SHP77 (cell line): ENCODE measurements at places on chromosomes 2 and 18.

GRCh38 chr2:240130393-240131195 is 5.5 kb downstream of the COPS9 start:
- DNase-seq: no peak

GRCh38 chr2:43389581-43390466 is 163.4 kb upstream of the ZFP36L2 start:
- no peak for DNase-seq

DNA sequence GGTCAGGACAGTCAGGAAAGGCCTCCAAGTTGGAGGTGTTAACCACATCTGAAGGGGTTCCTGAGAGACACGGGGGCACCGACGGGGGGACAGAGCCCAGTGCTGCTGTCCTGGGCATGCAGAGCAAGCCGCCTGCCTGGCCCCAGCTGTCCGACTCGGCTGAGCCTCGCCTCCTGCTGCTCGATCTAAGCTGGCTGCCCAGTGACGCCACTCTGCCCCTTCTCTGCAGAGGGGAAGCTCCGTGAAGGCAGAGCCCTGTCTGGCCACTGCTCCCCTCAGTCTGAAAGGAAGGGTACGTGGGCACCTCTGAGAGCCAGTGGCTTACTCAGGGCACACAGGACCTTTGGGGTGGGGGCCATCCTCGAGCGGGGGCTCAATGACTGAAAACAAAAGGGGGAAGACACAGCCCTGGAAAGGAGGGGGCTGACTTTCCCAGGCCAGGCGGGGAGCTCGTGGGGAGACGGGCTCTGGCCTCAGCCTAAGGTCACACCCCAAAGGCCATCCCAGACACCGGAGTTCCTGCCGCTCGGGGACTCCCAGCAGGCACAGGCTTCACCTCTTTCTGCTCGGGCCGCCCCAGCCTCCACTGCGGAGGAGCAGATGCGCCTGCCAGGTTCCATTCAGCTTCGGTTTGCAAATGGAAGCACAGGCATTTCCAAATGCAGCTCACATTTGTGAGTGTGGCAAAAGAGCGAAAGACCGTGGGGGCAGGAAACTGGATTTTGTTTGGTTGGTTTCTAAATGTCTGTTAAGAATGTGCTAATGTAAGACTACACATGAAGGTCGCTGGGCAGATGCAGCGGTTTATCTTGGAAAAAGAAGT is 136.9 kb downstream of the HDAC4 start:
- no peak for DNase-seq

- no peak for DNase-seq
Observed at GRCh38 chr2:222955008-222955407, 94.2 kb downstream of the ACSL3 start.

DNA sequence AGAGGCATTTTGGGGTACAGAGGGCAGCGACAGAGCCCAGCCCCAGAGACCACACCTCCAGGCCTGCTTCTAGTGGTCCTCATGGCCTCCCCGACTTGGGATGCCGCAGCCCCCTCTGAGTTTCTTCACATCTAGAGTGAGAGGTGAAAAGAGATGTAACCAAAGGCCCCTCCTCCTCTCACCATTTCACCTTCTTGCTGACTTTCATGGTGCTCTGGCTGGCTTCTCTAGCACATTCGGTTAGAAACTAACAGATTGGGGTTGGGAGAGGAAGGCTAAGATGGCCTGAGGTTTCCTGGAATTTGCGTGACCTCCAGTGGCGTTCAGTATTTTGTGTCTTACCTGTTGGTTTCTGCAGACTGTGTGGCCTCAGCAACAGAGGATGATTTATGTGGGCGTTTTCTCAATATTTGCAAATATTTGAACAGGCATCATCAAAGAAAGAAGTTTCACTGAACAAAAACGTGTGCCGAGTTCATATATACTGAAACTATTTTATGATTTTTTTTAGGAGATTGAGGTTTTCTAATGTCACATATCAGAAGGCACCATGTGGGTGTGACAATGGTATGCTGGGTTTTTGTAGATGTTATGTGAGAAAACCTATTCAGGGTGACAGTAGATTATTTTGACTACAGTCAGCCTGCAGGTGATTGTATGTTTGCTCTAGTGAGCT is 69.9 kb upstream of the BCL2L11 start:
- no peak for DNase-seq

DNA sequence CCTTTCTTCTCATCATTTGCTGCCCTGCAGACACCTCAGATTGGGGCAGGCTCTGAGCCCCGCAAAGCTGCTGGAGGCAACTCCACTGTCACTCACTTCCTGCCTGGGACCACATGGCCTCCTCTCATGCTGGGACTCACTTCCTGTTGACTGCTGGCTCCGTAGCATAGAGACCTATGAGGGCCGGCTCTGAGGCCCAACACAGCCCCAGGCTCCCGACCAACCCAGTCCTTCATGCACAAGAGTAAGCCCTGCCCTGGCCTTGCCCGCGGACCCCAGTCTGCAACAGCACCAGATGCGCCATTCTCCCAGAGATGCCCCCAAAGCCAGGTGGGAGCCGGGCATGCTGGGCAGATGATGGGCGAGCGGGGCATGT is 55.7 kb downstream of the DNMT3A start:
- no peak for DNase-seq

GRCh38 chr18:13582178-13582670 is 144.1 kb downstream of the FAM210A start:
- no peak for DNase-seq

DNA sequence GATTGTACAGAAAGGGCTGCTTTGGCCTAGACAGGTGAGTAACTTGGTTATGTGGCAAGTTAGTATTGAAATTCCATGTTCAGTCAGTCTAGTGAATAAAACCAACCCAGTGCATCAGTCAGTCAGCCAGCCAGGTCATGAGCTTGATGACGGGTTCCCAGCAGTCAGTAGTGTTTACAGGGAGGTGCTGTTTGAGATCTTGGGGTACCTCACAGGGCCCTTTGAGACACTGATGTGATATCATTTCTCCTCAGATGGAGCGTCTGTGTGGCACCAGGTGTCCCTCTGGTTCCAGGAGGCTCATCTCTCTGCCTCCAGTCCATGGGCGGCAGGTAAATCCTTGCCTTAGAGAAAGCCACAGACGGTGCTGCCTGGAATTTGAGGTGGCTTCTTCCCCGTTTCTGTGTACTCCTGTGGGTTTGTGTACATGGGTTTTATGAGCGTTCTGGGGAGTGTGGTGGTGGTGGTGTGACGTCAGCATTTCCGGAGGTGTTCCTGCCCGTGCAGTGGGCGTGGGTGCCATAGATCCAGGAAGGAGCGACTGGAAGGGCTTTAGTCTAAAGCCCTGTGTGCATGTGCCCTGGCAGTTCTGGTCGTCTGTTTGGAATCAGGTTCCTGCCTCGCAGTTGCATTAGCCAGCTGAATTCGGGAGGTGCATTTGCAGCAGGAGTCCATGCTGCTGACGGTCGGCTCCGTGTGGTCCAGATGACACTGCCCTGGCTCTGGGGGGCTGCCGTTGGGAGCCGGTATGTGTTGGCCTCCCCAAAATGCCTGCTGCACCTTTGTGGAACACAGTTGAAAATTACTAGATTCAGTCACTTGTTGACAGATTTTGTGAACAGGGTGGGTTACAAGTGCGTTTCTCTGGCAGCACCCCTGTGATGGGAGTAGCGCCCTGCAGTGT is 2.1 kb downstream of the CTDP1 start:
- no peak for DNase-seq

- DNase-seq: no peak
Observed at GRCh38 chr18:49699303-49699702, 114.0 kb downstream of the ACAA2 start.

DNA sequence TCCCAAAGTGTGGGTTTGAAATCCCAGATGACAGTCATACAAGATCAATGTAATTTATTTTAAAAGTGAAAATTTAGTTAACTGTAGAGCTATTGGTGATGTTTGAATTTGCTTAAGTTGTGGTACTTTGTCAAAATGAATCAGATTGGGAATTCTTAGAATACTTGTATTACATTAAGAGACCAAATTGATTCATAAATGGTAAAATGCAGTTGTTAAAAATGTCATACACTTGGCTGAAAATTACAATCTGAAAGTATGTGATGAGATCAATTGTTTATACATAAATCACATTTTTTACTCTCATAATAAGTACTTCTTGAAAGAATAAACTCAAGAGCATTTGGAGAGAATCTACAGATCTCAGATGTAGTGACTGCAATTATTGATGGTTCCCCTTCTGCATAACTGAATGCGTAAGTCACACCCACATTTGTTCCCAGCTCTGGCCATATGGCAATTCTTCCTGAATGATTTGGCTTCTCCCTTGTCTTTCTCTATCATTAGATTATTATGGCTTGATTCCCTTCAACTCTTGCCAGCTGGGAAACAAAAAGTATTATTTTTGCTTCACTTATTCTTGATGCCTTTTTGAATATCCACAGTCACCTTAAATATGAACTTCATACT is 558.5 kb downstream of the CPS1 start:
- DNase-seq: no peak

DNA sequence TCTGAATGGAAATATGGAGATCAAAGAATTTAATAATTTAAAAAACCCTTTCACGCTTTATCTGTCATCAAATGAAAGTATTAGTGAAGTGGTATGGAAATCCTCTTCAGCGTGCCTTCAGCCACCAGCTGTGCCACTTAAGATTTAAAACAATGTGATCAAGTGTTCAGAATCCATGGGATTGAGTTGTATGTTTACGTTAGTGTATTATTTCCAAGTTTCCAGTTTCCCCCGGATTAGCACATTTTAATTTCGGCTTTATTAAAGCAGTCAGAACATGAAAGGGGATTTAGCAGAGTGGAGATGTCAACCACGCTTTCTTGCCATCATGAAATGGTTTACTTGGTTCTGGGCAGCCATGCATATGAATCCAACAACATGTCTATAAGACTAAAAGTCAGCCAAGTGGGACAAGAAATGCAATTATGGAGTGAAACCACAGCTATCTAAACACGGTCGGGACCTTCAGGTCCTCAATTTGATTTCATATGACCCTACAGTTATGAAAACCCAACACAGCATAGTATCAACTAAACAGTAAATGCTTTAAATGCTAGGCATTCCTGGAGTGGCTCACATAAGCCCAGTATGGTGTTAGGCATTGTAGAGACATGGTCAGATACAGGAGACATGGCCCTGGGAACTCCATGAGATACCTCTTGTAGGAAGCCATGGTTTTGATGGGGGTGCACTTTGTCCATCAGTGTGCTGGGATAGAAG is 224.9 kb upstream of the EPAS1 start:
- no peak for DNase-seq

DNA sequence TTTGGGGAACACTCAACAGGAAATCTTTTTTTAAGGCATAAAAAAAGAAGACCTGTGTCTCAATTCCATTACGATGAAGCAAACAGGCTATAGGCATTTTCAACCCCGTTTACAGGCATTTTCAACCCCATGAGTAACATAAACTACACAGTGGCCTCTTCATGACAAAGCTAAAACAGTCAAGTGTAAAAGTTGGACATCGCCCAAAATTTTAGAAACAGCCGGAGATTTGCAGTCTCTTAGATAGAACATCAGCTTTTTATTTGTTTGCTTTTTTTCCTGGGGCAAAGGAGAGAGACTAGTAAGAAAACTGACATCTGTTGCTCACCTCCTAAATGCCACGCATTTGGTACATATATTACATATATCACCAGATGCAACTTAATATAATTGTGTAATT is 173.7 kb downstream of the CMPK2 start:
- DNase-seq: no peak

GRCh38 chr2:28643327-28643726 is 108.3 kb upstream of the PPP1CB start:
- DNase-seq: no peak

DNA sequence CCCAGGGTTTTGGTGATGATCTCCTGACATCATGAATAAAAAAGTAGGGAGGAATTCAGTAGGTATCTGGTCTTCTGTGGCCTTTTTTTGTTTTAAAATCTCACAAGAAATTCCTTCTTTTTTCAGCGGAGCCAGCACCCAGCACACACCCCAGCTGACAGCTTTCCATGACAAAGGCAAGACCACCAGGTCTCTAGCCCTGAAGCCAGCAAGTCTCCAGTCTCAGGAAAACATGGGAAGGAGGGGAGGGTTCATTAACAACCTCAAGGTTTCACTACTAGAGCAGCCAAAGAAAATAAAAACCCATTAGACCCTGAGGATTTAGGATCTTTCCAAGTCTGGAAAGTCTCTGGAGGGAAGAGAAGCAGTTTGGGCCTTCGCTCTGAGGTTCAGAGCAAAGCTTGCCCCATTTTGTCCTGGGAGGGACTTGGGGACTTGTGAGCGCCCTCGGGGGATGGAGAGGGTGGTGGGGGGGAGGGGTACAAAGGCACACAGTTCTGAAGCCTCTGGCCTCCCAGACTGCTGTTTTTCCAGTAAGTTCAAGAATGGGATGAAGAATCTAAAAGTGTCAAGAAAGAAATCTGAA is 9.0 kb downstream of the FOXI3 start:
- no peak for DNase-seq

GRCh38 chr2:224723586-224724217 is 7.5 kb upstream of the CCDC195 start:
- DNase-seq: no peak

DNA sequence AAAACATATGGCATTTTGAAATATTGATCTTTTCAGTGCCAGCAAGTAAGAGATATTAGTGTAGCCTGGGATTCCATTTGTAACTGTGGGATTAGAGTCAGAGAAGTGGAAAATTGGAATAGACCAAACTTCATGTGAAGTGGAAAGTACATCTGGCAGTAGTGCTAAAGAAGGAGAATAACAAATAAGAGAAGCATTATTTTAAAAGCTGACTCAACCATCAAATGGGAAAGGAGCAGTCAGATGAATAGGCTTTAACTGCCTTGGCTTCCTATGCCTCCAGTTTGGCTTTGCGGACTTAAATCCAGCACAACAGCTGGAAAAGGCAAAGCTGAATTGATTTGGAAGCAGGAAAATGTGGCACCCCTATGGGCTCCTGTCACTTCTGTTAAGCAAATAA is 623.1 kb downstream of the TSN start:
- no peak for DNase-seq

GRCh38 chr2:146982393-146982846 is 862.4 kb upstream of the ACVR2A start:
- DNase-seq: no peak

- no peak for DNase-seq
Observed at GRCh38 chr2:236932831-236933361, 152.8 kb upstream of the COPS8 start.

GRCh38 chr2:47945046-47945781 is 38.9 kb upstream of the FBXO11 start:
- no peak for DNase-seq

- peak; percentile 50 for DNase-seq
Observed at GRCh38 chr2:241373446-241373845, 17.4 kb downstream of the FARP2 start.

DNA sequence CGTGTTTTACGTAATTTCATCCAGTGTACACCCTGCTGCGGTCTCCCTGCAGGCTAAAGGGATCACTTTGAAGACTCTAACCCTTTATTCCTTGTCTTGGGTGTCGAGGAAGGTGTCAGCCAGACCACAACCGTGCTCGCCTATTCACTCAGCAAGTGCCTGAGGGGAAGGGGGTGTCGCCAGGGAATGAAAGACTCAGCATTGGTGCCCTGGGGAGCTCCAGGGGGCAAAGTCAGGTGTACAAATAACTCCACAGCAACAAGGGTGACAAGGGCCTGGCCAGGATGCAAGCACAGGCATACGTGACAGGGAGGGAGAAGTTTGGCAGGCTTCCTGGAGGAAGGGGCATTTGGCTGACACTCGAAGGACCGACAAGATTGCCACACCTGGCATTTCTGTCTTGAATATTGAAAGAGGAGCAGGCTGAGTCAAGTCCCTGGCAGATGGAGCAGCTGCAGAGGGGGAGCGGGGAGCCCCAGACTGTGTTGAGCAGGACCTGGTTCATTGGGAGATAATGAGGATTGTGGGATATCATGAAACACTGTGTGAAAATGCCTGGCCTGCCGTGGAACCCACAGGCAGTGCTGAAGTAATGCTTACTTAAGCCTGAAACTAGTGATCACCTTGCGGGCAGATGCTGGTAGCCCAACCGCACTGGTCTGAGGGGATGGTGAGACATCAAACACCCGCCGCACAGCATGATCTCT is 93.9 kb downstream of the RHOB start:
- no peak for DNase-seq
